Bronchial epithelial cell (primary cell): ENCODE measurements at places on chromosomes 2 and 18. TPM values are rescaled to one million over a fixed set of nuclear protein-coding genes. Genes with fewer than 3 reads are reported as not detected.

DNA sequence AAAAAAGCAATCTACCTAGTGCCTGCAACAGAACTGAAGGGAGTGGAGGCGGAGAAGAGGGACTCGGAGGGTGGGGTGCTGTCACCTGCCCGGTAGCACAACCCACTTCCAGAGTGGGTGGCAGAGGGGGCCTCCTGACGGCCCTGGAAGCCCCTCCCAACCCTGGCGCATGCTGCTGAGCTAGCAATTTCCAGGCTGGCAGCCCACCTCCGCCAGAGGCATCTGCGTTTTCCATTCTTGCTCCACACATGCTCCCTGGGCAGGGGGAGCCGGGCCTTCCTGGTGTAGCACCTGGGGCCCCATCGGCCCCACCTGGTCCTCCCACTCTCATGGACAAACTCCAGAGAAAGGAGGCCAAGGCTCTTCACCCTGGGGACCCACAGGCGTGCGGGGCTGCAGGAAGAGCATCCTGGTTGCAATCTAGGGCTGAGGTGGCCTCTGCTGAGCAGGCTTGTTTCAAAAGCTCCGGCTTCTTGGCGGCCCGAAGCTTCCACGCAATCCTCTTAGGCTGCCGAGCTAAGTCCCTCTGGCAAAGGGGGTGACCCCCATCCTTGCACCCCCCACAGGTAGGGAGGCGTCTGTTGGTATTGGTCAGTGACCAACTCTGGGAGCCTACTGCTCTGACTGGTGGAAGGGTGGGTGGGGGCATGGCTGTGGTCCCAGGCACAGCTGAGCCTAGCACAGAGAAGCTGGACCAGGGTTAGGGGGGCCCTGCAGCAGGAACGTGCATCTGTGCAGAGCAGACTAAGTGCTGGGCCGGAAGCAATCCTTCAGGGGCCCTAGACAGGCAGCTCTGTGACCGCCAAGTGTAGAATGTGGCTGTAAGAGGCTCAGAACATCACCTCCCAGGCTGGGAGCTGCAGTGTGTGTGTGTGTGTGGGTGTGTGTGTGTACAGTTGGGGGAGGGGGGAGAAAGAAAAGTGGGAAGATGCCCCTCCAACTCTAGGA lies 2.6 kb downstream of the HS6ST1 start:
- no peak for DNase-seq

The DNAH6 gene
- under 0.01 TPM in 2 replicates for total RNA-seq

DNA sequence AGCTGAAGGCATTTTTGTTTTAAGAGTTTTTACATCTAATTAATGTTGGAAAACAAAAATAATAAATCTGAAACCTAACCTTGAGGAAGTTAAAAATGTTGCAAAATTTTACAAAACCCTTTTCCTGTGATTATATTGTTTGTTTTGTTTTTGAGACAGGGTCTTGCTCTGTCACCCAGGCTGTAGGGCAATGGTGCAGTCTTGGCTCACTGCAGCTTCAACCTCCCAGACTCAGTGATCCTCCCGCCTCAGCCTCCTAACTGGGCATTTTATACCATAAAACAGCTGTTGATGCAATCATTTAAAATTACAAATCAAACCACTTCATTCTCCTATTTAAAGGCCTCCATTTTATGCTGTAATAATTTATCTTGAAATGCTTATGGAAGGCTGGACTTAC lies 1.7 kb upstream of the ZNF24 start:
- DNase-seq: no peak

- DNase-seq: no peak
Measured at GRCh38 chr2:46269544-46270273, 27.5 kb upstream of the EPAS1 start.

DNA sequence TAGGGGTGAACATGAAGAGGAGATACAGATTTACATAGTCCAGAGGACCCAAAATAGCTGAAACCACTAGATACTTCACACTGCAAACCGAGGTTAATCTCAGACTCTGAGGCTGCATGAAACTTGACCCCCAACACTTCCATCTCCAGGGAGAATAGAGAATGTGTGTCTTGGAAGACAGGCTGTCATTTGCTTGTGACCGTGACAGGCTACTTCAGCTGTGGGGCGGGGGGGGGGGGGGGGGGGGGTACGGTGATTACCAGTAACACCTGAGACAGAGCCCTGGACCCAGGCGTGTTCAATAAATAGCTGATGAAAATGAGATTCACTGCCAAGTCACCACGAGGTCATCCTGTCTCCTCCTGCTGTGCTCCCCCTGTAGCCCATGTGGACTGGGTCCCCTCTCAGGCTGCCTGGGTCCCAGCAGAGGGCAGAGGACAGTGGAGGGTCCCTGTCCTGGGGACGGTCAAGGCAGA lies 5.7 kb upstream of the KLHL29 start:
- DNase-seq: no peak

DNA sequence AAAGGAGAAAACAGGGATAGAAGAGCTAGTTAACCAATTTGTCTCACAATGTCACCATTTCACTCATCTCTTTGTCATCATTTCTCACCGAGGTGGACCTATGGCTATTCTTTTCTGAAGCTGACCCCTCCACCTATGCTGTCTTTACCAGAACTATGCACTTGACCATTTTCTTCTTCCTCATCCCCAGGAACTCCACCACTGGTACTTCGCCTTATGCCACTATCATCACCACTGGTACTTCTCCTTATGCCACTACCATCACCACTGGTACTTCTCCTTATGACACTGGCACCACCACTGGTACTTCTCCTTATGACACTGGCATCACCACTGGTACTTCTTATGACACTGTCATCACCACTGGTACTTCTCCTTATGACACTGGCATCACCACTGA lies 745.8 kb upstream of the CHAC2 start:
- no peak for DNase-seq

GRCh38 chr2:149019768-149020167 lies 18.7 kb upstream of the LYPD6B start:
- DNase-seq: peak; percentile 23
